Activated CD4-positive, alpha-beta T cell treated with anti-CD3 and anti-CD28 coated beads for 48 hours (primary cell): ENCODE measurements at places on chromosomes 13 and 19.
A peak's percentile ranks its signal among the peaks of the same experiment; 100 is the strongest.

- DNase-seq: no peak
Measured at GRCh38 chr13:94556621-94557020, 39.3 kb downstream of the TGDS start.

DNA sequence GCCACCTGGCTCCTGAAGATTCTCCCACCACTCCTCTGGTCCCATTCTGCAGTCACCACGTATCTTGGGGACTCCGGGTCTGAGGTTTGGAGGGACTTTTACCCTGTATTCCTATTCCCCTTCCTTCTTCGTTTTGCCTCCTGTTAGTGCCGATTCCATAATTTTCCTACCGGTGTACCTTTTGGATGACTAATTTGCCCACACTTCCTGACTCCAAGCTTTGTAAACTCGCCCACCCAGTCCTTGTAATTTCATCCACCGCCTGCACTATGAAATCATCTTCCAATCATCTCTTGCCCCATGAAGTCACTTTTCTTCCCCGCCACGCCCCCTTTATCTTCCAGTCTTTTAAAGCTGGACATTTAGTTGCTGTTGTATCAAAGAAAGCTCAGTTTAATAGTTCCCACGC is 572 bp downstream of the UCHL3 start:
- peak; percentile 54 for DNase-seq

- no peak for DNase-seq
Measured at GRCh38 chr13:101309014-101309619, 107.2 kb downstream of the NALCN start.

DNA sequence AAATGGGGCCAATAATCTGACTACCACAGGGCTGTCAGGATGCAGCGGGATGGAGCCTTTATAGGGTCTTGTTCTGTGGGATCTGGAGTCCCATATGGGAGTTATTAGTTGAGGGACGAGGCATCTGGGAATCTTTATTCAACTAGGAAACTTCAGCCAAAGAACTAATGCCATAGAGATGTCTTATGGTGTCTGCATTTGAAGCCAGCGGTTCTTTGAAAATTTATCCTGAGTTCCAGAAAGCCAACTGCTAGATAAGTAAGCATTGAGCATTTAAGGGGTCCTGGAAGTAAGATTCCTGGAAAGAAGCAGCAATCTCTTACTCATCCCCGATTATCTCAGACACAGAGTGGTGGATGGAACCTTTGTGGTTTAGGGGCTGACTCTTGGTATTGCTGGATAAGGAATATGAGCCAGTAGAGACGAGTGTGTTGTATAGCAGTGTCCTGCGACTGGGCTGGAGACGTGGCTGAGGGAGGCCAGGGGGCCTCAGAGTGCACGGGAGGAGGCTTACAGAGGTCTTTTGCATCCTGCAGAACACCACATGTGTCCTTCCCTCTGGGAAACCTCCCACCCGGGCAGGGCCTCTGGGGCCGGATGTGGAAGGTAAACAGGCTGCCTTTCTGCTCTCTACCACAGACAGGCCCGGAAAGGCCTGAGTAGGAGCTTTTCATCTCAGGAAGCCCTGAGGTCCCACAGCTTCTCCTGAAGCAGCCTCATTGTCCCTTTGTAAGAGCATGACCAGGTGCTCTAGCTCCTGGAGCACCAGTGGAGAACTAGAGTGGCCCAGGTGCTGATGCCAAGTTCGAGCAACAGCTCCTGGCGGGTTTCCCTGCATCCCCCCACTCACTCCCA is 28.8 kb downstream of the ACTN4 start:
- no peak for DNase-seq

DNA sequence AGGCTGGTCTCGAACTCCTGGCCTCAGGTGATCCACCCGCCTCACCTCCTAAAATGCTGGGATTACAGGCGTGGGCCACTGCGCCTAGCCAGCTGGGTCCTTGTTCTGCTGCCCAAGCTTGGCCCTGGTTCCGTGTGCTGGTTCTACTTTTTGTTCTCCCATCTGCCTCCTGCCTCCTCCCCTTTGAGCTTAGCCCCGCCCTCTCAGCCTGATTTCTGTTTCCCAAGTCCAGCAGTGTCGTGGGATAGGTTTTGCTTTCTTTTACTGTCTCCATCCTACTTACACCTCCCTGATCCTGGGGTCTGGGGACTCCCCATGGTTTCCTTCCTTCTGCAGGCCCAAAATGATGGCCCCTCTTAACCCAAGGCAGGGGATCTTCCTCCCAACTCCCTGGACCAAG is 2.4 kb downstream of the BLOC1S3 start:
- no peak for DNase-seq

DNA sequence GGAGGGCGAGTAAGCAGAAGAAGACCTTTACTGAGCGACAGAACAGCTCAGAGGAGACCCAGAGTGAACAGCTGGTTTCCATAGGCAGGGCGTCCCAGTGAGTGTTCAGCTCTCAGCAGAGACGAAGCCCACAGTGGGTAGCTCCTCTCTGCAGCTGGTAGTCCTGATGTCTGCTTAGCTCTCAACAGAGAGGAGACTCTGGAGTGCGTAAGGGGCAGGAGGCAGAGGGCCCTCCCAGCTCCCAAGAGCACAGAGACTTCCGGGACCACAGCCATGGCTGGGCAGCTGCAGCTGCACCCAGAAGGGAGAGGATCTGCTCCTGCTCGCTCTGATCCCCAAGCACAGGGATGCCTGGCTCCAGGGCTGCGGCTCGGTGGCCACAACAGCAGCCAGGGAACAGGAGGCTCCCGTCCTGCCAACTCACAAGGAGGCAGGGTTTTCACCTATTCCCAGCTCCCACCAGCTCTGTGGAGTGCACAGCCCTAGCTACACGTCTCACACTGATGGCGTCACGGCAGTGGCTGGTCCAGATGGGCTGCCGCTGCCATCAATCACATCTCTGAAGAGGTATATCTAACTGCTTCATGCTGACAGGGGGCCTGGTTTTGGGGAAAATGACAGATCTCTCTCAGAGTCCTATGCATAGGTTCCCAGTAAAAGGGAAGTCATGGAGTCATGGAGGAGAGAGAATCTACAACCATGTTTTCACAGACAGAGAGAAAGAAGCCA is 2660.1 kb upstream of the PCDH20 start:
- no peak for DNase-seq

DNA sequence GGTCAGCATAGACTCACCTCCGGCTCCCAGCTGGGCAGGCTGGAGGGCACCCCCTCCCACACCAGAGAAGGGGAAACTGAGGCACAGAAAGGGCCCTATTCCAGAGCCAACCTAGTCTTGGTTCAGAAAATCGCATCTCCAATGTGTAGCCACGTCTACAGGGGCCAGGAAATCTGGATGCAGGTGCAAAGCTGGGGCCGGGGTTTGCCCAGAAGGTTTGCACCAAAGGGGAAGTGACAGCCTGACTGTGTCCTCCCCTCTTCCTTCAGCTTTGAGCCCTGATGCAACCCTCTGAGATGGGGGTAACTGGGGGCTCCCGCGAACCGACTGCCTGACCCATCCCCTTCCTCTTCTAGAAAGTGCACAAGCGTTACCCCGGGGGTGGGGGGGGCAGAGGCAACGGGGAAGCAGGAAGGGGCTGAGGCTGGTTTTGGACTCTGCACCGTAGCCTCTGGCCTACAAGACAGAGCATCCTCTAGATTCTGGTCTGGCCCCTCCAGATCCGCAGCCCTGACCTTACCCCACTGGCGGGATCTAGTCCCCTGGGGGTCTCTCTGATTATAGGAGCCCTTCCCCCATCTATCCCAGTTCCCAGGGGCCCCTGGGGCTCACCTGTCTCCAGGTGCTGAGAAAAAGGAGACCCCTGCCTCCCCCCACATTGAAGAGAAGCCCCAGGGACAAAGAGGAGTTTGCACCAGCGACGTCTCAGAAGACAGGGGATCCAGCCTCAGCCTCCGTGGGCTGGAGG is 1.1 kb upstream of the ONECUT3 start:
- DNase-seq: no peak

- peak; percentile 50 for DNase-seq
Measured at GRCh38 chr19:2962018-2962670, 15.2 kb upstream of the TLE6 start.

DNA sequence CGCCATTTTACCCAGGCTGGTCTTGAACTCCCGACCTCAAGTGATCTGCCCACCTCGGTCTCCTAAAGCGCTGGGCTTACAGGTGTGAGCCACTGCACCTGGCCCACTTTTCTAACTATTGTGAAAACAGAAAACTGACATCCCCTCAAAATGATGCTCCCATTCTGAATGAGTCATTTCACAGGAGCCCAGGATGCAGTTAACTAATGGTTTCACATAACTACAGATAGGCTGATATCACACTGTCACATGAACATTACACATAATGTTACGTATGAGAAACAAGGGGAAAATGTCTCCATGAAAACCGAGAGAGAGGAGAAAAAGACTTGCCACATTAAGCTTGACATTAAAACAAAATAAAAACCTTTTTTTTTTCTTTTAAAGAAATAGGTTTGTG is 37.5 kb downstream of the N4BP2L2 start:
- DNase-seq: no peak

GRCh38 chr13:25380741-25381324 is 9.1 kb downstream of the ATP8A2 start:
- DNase-seq: no peak

DNA sequence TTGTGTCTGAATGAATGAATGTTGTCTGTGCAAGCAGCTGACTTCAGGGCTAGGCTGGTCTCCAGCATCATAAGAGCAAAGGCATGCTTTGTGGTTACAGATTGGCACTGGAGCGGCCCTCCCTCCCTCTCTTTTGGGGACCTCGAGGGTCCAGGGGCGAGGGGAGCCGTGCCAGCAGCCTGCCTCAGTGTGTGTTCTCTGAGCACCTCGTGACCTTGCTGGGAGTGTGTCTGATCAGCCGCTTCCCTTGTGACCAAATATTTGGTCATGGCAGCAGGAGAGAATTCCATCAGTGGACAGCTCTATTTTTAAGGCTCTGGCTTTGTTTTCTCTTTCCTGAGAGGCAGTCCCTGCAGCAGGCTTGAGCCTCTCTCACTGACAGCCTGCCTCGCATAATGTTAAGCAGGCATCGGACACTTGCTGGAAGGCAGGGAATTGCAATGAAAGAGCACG is 329.7 kb downstream of the UQCRFS1 start:
- no peak for DNase-seq

DNA sequence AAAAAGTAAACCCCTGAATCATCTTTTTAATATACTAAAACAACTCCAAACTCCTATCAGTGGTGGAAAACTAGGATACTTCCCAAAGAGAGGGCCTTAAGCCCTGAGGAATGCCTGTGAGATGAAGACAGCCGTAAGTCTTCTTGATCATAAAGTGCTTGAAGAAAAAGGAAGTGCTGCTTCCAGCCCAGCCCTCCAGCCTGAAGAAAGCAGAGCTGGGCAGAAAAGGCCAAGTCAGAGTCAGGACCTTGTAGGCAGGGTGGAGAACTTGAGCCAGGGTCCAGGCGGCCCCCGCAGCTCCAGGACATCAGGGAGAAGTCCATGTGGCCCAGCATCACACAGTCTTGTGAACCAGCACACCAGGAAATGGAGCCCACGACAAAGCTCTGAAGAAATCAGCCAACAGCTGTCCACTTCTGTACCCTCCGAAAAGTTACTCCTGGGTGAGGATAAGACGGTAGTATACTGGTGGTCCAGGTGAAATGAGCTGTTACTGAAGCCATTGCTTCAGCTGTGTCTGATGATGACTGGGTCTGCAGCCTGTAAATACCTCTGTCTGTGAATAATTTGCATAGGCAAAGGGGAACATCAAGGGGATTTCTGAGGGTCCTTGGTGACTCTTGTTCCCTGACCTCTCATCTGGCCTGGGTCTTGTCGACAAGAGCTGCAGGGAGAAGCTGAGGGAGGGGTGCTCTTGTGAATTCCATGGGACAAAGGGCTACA is 18.7 kb upstream of the CRYL1 start:
- DNase-seq: no peak

- DNase-seq: peak; percentile 28
Measured at GRCh38 chr19:39845584-39845932, 621 bp downstream of the FBL start.

- no peak for DNase-seq
Measured at GRCh38 chr19:38251564-38252051, 4.6 kb downstream of the PPP1R14A start.

DNA sequence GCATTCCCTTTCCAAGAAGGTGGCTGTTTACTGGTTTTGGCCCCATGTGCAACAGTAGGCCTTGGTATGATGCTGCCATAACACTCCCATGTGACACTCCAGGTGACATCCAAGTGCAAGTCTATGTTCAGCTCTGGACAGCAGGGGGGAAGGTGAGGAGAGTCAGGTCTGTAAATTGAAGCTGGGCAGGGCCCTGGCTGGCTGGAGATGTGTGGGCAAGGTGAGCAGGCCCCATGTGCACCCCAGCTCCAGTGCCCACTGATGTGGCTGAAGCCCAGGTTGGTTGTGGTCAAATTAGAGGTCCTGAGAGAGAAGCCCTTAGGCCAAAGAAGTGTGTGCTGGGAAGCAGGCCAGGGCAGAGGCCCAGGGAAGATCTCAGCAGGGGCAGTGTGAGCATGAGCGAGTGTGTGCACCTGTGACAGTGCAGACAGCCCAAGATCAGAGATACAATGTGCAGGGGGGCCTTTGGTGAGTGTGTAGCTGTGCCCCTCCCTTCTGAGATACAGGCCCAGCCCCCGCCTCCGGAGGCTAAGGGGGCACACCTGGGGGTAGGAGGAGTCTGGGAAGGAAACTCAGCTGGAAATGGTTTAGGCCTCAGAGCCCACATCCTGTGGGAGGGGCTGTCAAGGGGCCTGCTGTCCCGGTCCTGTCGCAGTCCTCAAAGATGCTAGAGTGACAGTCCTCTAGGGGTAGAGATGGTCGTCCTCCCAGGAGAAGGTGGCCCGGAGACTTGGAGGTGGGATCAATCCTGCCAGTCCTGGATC is 18.6 kb downstream of the DEDD2 start:
- peak; percentile 56 for DNase-seq

DNA sequence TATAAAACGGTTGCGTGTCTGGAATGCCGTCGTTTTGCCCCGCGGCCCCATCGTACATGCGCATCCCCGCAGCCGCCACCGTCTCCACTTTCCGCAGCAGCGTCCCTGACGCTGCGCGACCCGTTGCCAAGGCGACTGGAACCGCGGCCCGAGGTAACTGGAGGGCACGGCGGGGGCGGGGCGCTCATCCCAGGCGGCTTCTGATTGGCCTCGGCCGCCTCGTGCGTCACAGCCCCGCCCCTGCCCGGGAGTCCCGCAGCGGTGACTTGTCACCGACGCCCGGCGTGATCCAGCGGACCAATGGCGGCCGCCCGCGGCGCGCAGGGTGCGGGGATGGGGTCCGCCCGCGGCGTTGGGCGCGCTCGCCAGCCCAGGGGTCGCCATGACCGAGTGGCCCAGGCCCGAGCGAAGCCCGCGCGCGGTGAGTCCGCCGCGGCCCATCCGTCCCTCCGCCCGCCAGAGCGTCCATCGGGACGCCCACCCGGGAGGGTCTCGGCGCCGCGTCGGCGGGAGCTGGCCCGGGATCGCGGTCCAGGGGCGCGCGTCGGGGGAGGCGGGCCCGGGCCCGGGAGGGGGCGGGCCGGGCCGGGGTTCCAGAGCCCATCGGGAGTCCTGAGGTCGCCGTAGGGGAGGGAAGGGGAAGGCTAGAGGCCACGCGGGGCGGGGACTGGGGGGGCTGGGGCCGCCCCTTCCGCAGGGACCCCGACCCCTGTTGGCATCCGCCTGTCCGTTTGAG is at the start of gene ZSCAN1:
Gene ZSCAN1 (plus strand): TSS at position 285 of the 736 bp plus-strand sequence. CDS start 3,812 bp downstream, outside the sequence.
- peak; percentile 64 for DNase-seq

- DNase-seq: no peak
Measured at GRCh38 chr13:51829568-51829899, 15.4 kb downstream of the TMEM272 start.
